ENCODE measurements at places on chromosomes 12 and 14. TPM values are rescaled to one million over a fixed set of nuclear protein-coding genes. Genes with fewer than 3 reads are reported as not detected.
A peak's percentile ranks its signal among the peaks of the same experiment; 100 is the strongest.

DACT1 gene
- 21.7 TPM for polyA plus RNA-seq

- peaks cover 39% of the 10 kb centered on the region for H3K4me1 ChIP-seq
- no peak overlapping the region for H3K4me3 ChIP-seq
- peak overlapping the region; percentile 79 for H3K27ac ChIP-seq
- H3K27me3 ChIP-seq: no peaks in the 10 kb centered on the region
- DNase-seq: peak; percentile 61
- no peaks in the 10 kb centered on the region for H3K36me3 ChIP-seq
Observed at GRCh38 chr14:103735439-103735814, 19.8 kb downstream of the ZFYVE21 start.

GRCh38 chr14:20631023-20631879, 10.2 kb downstream of the OR6S1 start:
- H3K4me3 ChIP-seq: peak overlapping the region; percentile 39
- peak overlapping the region; percentile 50 for H3K27ac ChIP-seq
- H3K36me3 ChIP-seq: no peaks in the 10 kb centered on the region
- H3K27me3 ChIP-seq: no peaks in the 10 kb centered on the region
- H3K4me1 ChIP-seq: peaks cover 23% of the 10 kb centered on the region
- peak; percentile 55 for DNase-seq

SETD1B gene
- polyA plus RNA-seq: 18.9 TPM

GLS2 gene
- 2.2 TPM for polyA plus RNA-seq

DNA sequence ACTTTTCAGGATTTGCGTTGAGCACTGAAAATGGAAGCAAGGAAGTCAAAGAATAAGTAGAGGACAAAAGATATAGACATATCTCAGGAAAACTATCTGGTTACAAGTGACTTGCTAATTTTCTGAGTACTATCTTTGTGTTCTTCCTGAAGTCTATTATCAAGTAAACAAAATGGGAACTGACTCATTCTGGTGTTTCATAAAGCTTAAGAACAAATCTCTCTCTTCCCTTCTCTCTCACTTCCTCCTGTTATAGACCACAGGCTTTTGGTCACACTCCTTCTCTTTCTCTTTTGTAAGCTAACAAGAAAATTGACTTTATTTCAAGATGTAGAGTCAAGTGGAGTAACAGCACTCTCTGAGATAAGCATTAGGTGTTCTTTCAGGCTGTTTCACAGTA, 406.6 kb upstream of the SYT1 start:
- H3K27ac ChIP-seq: no peak overlapping the region
- no peaks in the 10 kb centered on the region for H3K4me1 ChIP-seq
- H3K36me3 ChIP-seq: no peaks in the 10 kb centered on the region

C12orf54 gene
- polyA plus RNA-seq: 111 TPM

GRCh38 chr14:101028971-101029667, 125.6 kb upstream of the RTL1 start:
- no peak overlapping the region for H3K27ac ChIP-seq
- H3K36me3 ChIP-seq: no peaks in the 10 kb centered on the region

- H3K27me3 ChIP-seq: no peaks in the 10 kb centered on the region
- no peaks in the 10 kb centered on the region for H3K36me3 ChIP-seq
- no peak overlapping the region for H3K27ac ChIP-seq
- H3K4me3 ChIP-seq: no peak overlapping the region
Observed at GRCh38 chr12:111570084-111570961, 28.8 kb downstream of the ATXN2 start.

DNA sequence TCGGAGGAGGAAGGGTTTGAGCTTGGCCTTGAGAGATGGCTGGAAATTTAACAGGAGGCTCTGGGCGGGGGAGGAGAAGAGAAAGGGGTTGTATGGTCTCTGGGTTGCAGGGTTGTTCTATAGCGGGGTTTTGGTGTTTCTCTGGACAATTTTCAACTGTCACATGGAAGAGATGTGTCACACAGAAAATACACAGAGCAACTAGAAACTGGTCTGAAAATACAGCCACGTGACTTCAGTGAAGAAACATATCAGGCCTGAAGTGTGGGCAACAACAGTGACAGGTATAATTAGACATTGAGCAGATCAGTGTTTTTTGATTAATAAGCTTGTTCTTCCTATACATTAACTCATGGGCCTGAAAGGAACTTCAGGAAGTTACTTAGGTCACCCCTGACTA, 205.3 kb upstream of the HMGA2 start:
- no peaks in the 10 kb centered on the region for H3K36me3 ChIP-seq
- H3K27ac ChIP-seq: no peak overlapping the region
- H3K4me3 ChIP-seq: no peak overlapping the region
- DNase-seq: no peak
- H3K4me1 ChIP-seq: no peaks in the 10 kb centered on the region
- no peaks in the 10 kb centered on the region for H3K27me3 ChIP-seq

DNA sequence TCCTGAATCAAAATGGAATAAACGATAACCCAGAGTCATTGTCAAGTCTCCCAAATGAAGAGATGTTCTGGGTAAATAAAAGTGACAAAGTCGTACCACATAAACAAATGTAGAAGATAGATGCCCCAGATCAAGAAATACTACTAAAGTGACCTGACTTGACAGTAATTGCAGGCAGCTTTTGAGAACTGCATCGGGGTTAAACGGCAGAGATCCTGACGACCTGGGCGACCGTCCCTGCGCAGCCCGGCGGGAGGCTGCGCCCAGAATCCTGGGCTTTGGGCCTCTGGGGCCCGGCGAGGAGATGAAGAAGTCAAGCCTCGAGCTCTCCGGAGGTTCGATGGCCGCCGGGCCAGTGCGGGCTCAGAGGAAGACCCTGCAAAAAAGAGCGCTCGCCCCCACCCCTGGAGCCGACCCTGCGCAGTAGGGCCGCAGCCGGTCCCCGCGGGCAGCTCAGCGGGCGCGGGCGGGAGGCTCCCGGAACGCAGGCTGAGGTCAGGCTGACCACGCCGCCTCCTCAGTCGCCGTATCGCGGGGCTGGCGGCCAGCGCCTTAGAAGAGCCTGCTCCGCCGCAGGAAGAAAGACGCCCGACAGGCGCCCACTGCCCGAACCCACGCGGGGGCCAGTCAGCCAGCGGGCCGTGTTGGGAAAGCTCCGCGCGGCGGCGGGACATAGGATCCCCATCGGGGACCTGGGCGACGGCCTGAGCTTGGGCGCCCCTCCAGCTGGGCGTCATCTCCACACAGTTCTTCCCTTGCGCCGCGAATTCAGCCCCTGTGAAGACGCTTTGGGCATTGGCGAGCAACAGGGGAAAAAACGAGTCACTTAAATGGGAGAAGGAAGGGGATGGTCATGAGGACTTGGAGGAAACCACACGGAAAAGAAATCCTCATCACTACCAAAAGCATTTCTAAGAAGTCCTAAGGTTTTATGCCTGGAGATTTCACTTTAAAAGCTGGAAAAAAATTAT, 16.0 kb downstream of the NKX2-1 start:
- H3K36me3 ChIP-seq: no peaks in the 10 kb centered on the region
- H3K4me1 ChIP-seq: peaks cover 5% of the 10 kb centered on the region
- H3K4me3 ChIP-seq: peak overlapping the region; percentile 6

DNA sequence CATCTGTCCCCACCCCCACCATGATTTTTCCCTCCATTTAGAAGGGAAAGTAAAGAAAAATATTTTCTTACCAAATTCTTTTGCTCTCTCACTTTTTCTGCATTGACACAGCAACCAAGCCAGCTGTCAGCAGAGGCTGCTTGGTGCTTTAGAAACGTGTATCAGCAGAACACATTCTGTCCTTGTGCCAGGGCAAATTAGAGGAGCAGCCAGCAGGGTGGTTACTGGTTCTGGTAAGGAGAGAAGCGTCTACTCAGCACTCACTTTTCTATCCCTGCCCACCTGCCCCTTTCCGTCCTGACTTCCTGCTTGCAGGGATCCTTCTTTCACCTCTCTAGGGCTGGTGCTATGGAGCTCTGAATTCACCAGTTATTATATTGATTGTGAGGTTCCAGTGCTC, 327.5 kb upstream of the PDE3A start:
- DNase-seq: no peak
- H3K36me3 ChIP-seq: no peaks in the 10 kb centered on the region
- H3K4me1 ChIP-seq: no peaks in the 10 kb centered on the region

DNA sequence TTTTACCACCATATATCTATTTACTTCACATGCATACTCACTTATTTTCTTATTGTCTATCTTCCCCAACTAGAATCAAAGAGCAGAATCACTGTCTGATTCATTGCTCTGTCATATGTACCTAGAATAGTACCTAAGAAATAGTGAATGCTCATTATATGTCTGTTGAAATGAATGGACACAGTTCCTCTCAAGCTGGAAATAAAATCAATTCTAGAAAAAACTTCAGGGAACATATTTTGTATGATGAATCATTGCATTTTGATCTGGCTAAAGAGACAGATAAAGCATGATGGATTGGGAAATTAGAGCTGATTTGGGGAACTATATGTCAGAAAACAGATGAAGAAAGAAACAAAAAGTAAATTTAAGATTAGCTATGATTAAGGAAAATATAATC, 623.3 kb downstream of the C12orf50 start:
- no peak overlapping the region for H3K4me3 ChIP-seq
- H3K27me3 ChIP-seq: no peaks in the 10 kb centered on the region
- no peak for DNase-seq
- H3K4me1 ChIP-seq: no peaks in the 10 kb centered on the region

DNA sequence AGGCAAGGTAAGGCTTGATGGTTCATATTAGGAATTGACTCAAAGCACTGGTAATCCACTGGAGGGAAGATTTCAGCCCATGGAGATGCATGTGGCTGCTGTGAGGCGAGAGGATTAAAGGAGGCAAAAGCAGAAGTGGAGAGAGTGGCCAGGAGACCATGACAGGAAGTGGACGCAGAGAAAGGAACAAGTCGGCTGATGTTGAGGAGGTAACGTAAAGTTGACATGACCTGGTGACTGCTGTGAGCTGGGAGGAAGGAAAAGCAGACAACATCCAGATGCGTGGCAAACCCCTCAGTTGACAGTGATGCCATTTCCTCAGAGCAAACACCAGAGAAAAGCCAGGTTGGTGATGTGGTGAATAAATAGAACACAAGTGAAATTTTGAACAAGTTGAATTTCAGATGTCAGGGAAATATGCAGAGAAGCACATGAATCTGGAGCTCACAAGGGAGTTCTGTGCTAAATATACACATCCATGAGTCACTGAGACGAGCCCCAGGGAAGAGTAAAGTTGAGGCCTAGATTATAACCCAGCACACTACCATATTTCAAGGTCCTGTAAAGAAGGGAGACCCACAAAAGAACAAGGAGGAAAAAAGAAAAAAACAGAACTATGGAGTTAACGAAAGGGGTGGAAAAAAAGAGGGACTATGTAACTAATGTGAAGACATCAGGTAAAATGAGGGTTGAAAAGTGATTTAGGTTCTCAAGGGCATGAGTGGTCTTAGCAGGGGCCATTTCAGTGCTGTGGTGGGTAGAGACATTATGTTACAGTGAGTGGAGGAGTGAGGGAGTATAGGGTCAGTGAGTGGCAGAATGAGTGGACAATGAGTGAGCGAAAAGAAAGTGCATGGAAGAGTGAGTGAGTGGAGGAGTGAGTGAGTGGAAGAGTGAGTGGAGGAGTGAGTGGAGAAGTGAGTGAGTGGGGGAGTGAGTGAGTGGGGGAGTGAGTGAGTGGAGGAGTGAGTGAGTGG, 61.6 kb upstream of the GZMB start:
- H3K27ac ChIP-seq: no peak overlapping the region
- H3K36me3 ChIP-seq: no peaks in the 10 kb centered on the region
- no peak overlapping the region for H3K4me3 ChIP-seq
- DNase-seq: no peak
- H3K4me1 ChIP-seq: no peaks in the 10 kb centered on the region

GRCh38 chr12:13124656-13125505, 21.4 kb upstream of the GSG1 start:
- no peaks in the 10 kb centered on the region for H3K27me3 ChIP-seq
- H3K36me3 ChIP-seq: no peaks in the 10 kb centered on the region
- H3K27ac ChIP-seq: no peak overlapping the region
- DNase-seq: no peak
- H3K4me1 ChIP-seq: peaks cover 2% of the 10 kb centered on the region

PAH gene
- polyA plus RNA-seq: 23.2 TPM

- no peaks in the 10 kb centered on the region for H3K36me3 ChIP-seq
- H3K4me3 ChIP-seq: no peak overlapping the region
- DNase-seq: no peak
- no peaks in the 10 kb centered on the region for H3K27me3 ChIP-seq
- no peak overlapping the region for H3K27ac ChIP-seq
Observed at GRCh38 chr12:108121320-108121719, 7.8 kb upstream of the WSCD2 start.

DNA sequence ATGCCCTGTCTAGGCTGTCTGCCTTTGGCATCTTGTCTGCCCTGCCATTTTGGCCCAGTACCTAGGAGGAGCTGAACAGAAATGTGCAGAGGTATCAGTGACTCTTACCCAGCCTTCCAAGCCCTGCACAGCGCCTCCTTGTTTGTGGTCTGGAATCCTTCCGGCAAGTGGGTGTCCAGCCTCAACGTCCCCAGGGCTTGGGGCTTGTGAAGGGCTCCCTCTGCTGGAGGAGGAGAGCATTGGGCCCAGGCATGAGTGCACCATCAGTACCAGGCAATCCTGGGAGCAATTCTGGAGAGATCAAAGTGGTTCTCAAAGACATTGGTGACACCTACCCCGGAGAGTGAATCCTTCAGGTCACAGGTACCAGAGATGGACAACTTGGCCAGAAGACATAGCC, 2.4 kb upstream of the TCL1B start:
- H3K4me3 ChIP-seq: no peak overlapping the region
- H3K36me3 ChIP-seq: no peaks in the 10 kb centered on the region
- DNase-seq: no peak
- H3K27me3 ChIP-seq: no peaks in the 10 kb centered on the region

DNA sequence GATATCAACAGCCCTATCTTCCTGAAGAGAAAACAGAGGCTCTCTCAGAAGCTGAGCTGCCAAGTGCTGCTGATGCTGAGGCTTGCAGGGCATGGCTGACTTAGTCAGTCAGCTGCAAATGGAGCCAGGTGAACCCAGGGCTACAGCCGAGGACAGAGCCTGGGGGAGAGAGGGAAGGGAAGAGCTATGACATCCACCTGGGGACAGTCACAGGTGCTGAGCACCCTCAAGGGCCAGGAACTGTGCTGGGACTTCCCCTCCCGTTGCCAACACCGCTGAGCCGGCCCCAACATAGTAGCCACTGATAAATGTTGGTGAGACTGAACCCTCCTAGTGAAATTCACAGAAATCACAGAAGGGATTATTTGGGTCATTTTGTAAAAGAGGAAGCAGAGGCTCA, 6.7 kb upstream of the CHGA start:
- H3K36me3 ChIP-seq: no peaks in the 10 kb centered on the region
- DNase-seq: no peak
- H3K4me1 ChIP-seq: no peaks in the 10 kb centered on the region
- H3K4me3 ChIP-seq: no peak overlapping the region
- no peak overlapping the region for H3K27ac ChIP-seq

DGLUCY gene
- polyA plus RNA-seq: 77.5 TPM

GRCh38 chr12:108939594-108939993, 59.7 kb downstream of the DAO start:
- DNase-seq: no peak
- H3K27me3 ChIP-seq: no peaks in the 10 kb centered on the region
- H3K4me1 ChIP-seq: no peaks in the 10 kb centered on the region
- no peak overlapping the region for H3K27ac ChIP-seq
- H3K36me3 ChIP-seq: no peaks in the 10 kb centered on the region
- no peak overlapping the region for H3K4me3 ChIP-seq

OR6J1 gene
- polyA plus RNA-seq: not detected

FLRT2 gene
- 20.1 TPM for polyA plus RNA-seq

GRCh38 chr14:66493750-66494149, 7.6 kb downstream of the CCDC196 start:
- no peak for DNase-seq
- H3K4me3 ChIP-seq: no peak overlapping the region
- H3K27me3 ChIP-seq: no peaks in the 10 kb centered on the region
- H3K4me1 ChIP-seq: no peaks in the 10 kb centered on the region
- H3K27ac ChIP-seq: no peak overlapping the region

NTF3 gene
- 2.2 TPM for polyA plus RNA-seq

CD163 gene
- polyA plus RNA-seq: 36.1 TPM

GLIPR1 gene
- 11.8 TPM for polyA plus RNA-seq
